ENCODE measurements at places on chromosomes 2 and 18.

DNA sequence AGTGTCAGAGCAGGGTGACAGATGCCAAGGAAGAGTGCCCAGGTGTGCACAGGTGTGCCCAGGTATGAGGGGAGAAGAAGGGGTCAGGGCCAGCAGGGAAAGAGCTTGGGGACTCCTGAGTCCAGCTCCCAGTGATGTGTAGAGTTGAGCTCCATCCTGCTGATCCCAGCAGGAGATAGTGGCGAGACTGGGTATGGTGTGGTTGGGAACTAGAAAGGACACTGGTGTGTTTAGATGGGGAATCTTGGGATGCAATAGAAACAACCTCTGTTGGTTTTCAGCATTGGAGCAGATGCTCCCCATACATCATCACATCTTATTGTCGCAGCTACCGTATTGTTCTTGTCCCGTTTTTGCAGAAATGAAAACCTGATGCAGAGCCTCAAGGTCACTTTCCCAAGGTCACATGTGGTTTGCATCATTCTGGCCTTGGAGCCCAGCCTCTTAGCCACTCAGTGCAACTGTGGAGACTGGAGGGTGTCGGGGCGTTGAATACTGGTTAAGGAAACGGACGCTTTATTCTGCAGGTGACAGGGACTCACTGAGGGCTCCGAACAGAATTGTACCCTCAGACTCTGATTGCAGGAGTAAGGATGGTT, 166.7 kb downstream of the AGAP1 start:
- no peak for DNase-seq

- no peak for DNase-seq
Observed at GRCh38 chr18:75524181-75524580, 96.7 kb upstream of the SMIM21 start.

DNA sequence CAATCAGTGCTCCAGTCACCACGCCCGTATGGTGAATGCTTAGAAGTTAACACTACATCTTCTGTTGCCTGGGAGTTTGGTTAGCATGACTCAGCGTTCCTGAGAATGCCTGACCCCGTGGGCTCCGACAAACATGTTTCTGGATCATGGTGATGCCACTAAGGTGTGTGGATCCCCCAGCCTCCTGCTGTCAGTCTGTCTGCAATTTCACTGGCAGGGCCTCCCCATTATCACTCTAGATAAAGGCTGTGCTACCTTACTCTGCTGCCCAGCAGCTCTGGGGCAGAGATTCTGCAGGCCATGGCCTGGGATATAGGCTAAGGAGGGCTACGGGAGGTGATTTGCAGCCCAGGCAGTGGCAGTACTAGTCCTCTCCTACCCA, 66.0 kb downstream of the STPG4 start:
- DNase-seq, result no peak

DNA sequence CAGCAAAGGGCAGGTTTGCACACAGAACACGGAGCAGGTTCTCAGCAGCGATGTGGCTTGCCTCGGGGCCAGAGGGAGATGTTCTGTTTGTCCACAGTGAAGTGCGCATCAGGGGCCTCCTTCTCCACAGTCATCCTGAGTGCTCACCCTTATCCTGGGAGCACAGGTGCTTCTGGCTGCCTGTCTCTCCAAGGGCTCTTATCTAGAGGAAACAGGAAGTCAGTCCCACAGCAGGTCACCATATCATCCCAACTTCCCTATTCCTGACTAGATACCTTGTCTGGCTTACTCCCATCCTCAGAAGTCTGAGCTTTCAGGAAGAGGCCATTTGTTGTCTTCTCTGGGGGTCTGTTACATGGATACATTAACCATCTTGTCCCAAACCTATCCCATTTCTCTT, at the start of gene CD207:
Gene CD207, minus strand, starts transcription at position 174 of the 400 bp plus-strand sequence. Its CDS starts 40 bp downstream, at position 134.
- no peak for DNase-seq

- DNase-seq, result no peak
Observed at GRCh38 chr2:23235292-23235691, 149.7 kb upstream of the KLHL29 start.

- DNase-seq, result peak; percentile 33
Observed at GRCh38 chr2:165070076-165070475, 114.8 kb upstream of the SLC38A11 start.

DNA sequence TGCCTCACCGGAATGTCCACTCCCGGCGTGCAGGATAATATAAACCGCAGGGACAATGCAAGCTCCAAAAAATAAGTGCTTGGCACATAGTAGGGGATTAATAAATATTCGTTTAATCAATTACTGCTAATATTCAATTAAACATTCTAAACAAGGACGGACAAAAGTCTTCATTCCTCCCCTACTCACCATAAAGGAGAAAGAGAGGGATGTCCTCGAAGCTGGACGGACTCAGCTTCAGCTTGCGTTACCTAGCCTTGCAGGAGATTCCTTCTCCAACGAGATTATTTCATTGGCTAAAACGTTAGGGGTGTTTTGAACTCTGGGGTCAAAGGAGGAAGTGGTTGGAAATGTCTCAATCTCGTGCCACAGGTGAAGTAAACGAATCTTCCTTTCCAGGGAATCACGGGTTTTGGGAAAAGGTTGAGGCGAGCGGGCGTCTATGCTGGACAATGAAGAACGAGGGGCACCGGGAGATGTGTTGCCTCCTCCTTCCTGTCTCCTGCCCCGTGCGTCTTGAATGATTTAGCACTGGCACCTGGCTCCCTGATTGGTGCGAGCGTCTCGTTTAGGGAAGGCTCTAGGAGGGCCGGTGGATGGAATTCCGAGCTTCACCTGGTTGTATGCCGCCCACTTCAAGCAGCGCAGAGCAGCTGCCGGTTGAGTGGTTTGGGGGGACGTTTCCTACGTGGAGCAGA, 2.0 kb upstream of the GAD1 start:
- no peak for DNase-seq

DNA sequence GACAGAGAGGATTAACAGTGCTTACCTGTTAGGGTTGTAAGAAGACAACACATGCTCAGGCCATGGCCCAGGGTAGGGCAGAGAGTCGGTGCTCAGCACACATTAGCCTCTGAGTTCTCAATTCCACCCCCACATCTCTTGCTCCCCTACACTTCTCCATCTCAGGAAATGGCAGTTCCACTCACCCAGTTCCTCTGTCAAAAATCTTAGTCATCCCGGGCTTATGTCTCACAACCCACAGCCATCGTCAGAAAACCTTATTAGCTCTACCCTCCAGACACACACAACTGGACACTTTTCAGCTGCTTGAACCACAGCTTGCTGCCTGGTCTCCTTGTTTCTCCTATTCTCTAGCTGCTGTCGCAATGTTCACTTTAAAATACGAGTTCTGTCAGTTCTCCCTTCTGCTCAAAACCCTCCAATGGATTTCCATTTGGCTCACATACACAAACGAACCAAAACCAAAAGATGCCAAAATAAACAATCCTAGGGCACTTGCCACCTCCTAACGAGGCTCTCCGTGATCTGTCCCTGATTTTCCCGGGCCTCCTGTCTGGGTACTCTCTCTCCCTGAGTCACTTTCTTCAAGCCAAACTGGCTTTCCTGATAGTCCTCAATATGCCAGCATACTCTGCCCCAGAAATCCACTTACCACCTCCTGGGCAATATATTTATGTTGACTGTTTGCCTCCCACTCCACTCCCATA, 89.7 kb downstream of the KCTD1 start:
- no peak for DNase-seq

DNA sequence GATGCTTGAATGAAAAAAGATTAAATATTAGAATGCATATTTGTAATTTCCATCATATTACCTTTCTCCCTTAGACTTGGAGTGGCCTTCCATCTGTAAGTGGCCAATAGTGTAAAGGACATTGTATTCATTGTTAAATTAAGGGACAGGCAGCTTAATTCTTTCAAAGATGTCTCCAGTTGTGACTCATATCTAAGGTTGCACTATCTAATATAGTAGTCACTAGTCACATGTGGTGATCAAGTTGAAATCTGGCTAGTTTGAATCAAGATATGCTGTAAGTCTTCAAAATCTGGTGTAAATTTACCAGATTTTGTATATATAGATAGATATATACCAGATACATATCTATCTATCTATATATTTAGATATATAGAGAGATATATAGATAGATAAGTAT, 52.4 kb upstream of the AGPS start:
- no peak for DNase-seq

GRCh38 chr18:35464831-35465279, 32.9 kb downstream of the INO80C start:
- DNase-seq, result no peak

- DNase-seq, result no peak
Observed at GRCh38 chr2:126513033-126513432, 142.9 kb upstream of the GYPC start.

DNA sequence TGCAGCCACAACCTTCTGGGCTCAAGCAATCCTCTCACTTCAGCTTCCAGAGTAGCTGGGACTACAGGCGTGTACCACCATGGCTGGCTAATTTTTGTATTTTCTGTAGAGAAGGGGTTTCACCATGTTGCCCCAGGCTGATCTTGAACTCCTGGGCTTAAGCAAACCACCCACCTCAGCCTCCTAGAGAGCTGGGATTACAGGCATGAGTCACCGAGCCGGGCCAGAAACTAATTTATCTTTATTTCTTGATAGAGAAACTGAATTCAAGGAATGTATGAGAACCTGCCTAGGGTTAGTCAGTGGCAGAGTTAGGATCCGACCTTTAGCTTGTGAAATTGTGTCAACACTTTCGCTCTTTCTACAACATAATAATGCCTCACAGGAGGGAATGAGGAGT, 19.3 kb upstream of the ITGAV start:
- no peak for DNase-seq

- DNase-seq, result no peak
Observed at GRCh38 chr18:40824291-40824690, 1130.7 kb upstream of the PIK3C3 start.
